Common myeloid progenitor, CD34-positive (primary cell): ENCODE measurements at places on chromosomes 12 and 14.
A peak's percentile ranks its signal among the peaks of the same experiment; 100 is the strongest.

DNA sequence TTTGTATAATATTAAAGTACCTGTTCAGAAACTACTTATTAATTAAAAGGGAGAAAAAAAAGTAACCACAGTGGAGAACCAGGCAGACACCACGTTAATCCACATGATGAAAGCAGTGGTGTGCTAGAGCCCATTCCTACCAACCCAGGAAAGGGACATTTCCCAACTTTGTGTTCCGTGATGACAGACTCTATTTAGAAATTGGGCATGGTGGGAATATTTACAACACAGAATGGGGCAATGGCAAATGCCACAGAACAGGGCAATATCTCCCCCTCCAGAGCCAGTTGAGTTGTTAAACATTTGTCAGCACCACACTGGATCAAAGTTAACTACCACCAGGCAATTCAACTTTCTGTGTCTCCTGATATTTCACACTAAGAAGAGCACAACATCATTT is 1.2 kb upstream of the HIGD1C start:
- no peak for DNase-seq

GRCh38 chr14:34036319-34036766 is 85.5 kb upstream of the EGLN3 start:
- DNase-seq, result no peak

DNA sequence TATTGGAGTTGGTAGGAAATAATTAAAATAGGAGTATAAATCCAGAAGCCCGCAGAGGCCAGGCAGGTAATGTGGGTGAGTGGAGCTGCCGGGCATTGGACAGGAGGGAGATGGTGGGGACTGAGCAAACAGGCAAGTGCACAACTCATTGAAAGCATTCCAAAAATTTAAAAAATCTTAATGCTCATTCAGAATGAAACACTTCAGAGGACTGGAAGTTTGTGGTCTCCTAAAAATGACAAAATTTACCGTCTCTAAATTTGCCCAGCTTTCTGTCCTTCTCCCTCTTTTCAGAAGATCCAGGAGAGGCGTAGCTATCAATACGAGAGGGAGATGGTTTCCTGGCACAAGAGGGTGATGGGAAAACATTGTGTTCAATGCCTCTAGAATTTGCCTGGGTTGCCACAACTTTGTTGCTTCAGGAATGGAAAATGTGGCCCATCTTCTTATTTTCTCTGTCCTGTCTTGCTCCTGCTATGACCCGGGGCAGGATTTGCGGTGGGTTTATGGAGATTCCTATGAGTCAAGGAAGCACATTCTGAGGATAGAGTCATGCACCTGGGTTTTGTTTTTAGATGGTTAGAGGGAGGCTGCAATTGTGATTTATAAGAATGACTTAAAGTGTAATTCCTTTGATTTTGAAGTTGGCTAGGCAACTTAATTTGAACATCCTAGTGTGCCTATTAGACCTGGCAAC is 72.2 kb downstream of the BORCS5 start:
- DNase-seq, result no peak

GRCh38 chr14:58762629-58763028 is 124.9 kb downstream of the DACT1 start:
- no peak for DNase-seq

DNA sequence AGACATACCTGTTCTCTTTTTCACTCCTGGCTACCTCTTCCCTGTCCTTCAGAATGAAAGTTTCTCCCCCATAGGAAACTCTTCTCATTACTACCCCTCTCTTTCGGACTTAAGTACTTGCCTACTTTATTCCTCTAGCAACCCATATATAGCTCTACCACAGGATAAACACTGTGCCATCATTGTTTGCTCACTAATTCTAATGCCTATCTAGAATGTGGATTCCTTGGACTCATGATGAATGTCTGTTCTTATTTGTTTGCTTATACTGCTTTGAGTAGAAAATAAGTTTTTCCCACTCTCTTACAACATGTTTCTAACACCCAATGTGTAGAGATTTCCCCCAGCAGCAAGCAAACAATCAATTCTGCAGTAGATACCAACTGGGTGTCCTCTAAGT is 1094.9 kb downstream of the SLC6A15 start:
- DNase-seq, result no peak

DNA sequence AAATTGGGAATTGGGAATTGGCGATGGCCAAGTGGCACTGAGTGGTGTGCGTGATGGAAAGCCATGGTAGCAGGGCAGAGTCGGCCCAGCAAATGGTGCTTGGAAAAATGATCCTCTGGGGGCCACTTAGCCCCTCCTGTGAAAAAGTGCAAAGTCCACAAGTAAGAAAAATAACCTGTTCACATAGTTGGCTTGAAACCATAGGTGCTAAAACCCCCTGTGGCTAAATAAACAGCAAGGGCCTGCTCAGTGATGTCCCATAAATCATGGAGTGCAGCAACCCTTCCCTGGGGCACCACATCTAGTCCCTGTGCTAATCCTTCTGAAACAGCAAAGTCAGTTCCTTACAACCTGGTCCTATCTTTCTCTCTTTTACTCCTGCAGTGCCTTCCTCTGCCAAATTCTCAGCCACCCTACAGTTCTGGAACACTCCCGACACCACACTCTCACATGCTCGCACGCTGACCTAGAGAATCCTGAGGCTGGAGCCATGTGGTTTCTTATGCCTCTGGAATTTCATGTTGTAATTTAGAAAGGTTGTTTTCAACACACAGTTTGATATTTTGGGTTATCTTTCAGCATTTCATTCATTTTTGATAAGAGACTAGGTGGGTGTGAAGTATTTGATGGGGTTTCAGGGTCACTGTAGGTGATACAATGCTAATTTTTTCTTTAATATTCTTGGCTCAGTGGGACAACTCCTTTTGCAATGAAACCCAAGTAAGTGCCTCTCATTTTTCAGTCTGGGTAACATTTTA is 123.6 kb downstream of the SMOC1 start:
- no peak for DNase-seq

DNA sequence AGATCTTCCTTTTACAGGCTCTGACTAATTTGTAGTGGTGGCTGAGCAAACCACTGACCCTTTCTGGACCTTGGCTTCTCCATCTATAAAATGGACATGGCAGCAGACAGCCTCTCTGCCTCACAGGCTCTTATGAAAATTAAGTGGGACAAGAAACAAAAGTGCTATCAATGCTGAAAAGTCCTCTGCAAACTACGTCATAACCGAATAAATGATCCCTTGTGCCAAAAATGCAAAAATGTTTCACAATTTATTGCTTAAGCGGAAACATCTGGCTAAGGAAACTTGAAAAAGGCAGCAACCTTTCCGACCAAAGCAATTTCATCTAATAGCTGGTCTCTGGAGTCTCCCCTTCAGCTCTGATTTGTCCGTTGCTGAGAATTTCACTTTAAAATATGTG is 108.5 kb upstream of the PLXNC1 start:
- DNase-seq, result peak; percentile 96

- no peak for DNase-seq
Observed at GRCh38 chr12:132716356-132716755, 5.7 kb downstream of the PGAM5 start.

DNA sequence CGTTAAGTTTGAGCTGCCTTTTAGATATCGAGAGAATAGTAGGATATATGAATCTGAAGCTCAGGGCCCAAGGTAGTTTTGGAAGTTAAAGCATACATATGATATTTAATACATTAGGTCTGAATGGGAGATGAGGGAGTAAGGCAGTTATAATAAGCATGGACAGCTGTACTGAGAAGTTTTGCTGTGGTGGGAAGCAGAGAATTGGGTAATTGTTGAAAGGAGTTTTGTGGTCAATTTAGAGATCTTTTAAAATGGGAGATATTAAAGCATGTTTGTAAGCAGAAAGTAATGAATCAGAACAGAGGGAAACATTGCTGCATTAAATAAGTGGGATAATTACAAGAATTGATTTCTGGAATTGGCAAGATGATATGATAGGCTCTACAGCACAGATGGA is 21.3 kb downstream of the TBK1 start:
- no peak for DNase-seq

DNA sequence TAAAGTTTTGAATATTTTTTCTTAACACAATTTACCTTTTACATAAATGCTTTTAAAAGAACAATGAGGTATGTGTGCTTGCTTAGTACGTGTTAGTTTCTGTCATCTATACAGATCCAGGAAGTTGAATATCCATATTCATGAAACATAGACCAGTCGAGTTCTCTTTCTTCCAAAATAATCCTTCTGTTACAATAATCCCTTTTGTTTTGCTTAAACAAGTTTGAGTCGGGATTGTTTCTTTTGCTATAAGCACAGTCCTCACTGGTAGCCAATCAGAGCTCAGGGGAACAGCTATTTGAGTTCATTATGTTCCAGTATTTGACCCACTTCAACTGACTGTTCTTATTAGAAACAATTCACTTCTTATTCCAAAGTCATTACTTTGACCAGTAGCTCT is 214.7 kb upstream of the FLRT2 start:
- no peak for DNase-seq

DNA sequence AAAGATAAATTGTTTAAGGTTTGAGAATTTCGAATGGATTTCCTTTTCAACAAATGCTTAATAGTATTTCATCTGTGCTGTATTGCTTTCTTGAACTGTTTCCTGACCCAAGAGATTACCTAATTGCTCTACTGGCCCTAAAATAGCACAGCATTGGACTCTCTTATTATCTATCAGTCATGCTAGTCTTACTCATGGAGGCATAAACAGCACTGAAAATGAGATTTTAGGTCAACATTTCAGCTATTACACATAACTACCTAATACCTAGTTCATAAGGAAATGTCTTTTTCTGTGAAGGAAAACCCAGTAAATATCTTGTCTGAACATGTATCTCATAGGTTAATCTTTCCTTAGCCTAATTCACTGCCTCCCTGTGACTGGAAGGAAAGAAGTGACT is 4.3 kb upstream of the ABCD2 start:
- no peak for DNase-seq

GRCh38 chr14:79660053-79660939 is 551.0 kb downstream of the DIO2 start:
- DNase-seq, result no peak

DNA sequence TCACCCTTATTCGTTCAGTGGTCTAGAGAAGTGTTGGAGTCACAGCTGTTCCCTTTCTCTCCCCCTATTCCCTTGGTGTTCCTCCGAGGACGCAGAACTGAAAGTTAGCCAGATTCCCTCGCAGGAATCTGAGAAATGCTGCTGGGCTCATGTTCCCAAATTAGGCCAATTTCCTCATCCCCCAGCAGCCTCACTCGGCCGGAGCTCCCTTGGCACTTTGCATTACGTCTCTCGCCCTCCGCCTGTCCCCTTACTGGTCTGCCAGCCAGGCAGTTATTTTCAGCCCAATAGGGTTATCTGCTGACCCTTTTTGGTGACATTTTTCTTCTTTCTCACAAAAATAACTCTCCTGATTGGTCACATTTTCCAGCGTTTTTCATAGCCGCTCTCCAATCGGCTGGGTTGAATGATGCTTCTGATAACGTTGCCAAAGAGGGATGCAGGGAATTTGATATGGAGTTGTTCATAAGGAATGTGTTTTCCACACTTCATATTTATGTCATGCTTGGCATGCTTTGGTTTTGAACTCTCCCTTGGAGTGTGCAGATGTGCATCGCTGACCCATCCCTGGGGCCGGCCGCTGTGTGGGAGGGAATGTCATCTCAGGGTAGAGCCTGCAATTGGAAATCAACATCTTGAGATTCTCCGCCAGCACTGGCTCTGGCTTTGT is 9.9 kb downstream of the IFT43 start:
- no peak for DNase-seq
